CD4-positive, alpha-beta T cell treated with Interleukin-1 beta for 1 hour (primary cell): ENCODE measurements at places on chromosomes 3 and 15.

GRCh38 chr3:75042941-75043340 lies 428.5 kb upstream of the CNTN3 start:
- no peak for DNase-seq

DNA sequence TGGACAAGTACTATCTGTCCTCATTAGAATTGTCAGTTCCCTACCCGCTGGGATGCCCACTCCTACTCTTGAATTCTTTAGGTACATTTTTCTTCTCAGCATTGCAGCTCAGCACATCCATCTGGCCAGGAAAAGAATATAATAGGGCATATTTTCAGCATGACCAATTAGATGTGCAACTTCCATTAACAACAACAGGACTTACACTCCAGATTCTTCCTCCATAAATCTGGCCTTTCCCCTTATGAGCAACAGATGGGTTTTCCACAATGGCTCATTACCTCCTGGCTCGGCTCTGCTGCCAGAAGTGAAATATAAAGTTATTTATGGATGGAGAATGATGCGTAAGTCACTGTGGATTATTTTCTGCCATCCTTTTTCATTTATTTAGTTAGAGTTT lies 443.8 kb upstream of the TGFBR2 start:
- DNase-seq: no peak

- no peak for DNase-seq
Measured at GRCh38 chr3:197202694-197203093, 95.7 kb downstream of the DLG1 start.

GRCh38 chr3:112352720-112353119 lies 19.8 kb downstream of the CD200 start:
- no peak for DNase-seq

- no peak for DNase-seq
Measured at GRCh38 chr3:171177056-171177455, 150.5 kb upstream of the SLC2A2 start.

- DNase-seq: no peak
Measured at GRCh38 chr3:16482194-16482769, 31.2 kb downstream of the RFTN1 start.

GRCh38 chr3:133374708-133375402 lies 25.0 kb upstream of the BFSP2 start:
- DNase-seq: no peak

- DNase-seq: no peak
Measured at GRCh38 chr15:48627260-48627940, 18.1 kb downstream of the FBN1 start.

DNA sequence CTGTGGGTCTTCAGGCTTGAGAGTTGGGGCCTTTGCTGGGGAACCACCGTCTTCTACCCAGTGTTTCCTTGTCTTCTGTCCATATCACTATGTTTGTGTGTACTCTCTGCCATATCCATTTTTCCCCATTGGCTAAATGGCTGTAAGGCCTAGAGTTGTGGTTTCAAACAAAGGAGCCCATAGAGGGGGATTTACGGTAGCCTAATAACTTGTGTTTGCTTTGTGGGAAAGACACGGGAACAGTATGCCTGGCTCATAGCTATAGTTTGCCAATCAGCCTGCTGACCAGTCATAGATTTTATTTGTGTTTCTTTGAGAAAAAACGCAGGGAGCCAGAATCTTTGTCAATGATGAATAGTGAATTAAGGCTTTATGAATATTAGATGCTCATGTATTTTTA lies 554.8 kb downstream of the NAALADL2 start:
- no peak for DNase-seq

GRCh38 chr3:157070678-157070999 lies 89.3 kb downstream of the CCNL1 start:
- no peak for DNase-seq

- DNase-seq: peak; percentile 71
Measured at GRCh38 chr3:129627350-129628168, 21.1 kb upstream of the PLXND1 start.

GRCh38 chr3:107938143-107938542 lies 152.7 kb downstream of the CD47 start:
- DNase-seq: no peak

GRCh38 chr15:59157840-59158700 lies 48.6 kb upstream of the LDHAL6B start:
- no peak for DNase-seq

DNA sequence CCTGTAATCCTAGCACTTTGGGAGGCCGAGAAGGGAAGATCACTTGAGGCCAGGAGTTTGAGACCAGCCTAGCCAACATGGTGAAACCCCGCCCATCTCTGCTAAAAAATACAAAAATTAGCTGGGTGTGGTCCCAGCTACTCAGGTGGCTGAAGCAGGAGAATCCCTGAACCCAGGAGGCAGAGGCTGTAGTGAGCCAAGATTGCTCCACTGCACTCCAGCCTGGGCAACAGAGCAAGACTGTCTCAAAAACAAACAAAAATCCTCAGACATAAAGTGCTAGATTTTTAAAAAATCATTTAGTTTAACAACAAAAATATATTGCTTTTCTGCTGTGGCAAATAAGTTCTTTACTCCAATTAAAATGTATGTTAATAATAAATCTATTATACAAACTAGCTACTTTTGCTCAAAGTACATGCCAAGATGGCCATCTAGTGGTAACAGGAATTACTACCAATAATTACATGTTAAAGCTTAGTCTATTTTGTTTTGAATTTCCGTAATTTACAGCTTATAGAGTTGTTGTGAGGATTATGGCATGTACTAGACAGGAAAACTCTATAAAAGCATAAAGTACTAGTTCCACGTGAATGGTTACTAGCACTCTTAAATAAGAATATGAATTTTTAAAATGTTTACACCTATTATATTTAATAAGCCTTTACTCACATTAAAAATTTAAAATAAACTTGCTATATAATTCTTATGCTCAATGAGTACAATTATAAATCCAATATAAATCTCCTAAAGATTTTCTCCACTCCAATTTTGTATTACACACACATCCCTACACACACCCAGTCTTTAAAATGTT lies 39.0 kb downstream of the GABPB1 start:
- peak; percentile 57 for DNase-seq

DNA sequence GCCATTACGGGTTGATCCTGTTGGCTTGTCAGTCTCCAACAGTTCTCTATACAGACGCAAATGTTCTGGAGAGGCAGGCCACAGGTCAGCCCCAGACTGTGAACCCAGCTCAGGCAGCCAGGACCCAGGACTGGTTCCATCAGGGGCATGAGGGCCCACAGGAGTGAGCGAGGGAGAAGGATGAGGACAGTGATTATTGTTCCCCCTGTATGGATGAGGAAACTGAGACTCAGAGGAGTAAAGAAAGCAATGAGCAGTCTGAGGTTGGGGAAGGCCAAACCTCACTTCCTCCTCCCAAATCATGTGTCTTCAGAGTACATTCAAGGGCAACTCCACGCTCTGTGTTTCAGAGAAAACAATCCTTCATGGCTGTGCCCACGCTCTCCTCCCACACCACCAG lies 121.9 kb downstream of the RPLP1 start:
- DNase-seq: no peak

DNA sequence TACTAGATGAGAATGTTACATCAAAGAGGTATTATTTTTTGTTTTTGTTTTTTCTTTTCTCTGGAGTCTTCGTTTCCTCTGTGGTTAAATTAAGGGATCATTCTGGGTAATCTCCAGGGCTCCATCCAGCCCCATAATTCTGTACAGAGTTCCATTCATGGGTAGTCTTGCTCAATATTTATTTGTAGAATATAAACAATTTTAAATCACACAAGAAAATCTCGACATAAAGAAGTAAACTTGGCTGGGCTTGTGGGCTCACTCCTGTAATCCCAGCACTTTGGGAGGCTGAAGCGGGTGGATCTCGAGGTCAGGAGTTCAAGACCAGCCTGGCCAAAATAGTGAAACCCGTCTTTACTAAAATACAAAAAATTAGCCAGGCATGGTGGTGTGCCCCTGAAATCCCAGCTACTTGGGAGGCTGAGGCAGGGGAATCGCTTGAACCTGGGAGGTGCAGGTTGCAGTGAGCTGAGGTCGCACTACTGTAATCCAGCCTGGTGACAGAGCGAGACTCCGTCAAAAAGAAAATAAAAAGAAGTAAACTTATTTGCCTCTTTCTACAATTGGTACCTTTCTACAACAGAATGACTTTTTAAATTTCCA lies 166.8 kb upstream of the TGFBR2 start:
- DNase-seq: no peak

GRCh38 chr3:141411251-141411771 lies 43.0 kb downstream of the ZBTB38 start:
- peak; percentile 36 for DNase-seq
